ENCODE measurements at places on chromosomes 5 and 9.

- DNase-seq, result no peak
These were observed 48.9 kb upstream of the TDRD7 start for GRCh38 chr9:97362777-97363545.

- DNase-seq, result no peak
These were observed 28.0 kb upstream of the SYK start for GRCh38 chr9:90773617-90774016.

GRCh38 chr5:83924891-83925290 lies 204.2 kb upstream of the HAPLN1 start:
- no peak for DNase-seq

GRCh38 chr5:56169281-56169680 lies 63.8 kb downstream of the ANKRD55 start:
- no peak for DNase-seq

- peak; percentile 79 for DNase-seq
These were observed at the start of gene RRAGA for GRCh38 chr9:19048966-19049916. Gene RRAGA (plus strand): TSS chr9:19049427. CDS start chr9:19049660, 233 bp downstream.

GRCh38 chr5:159680095-159680494 lies 236.2 kb upstream of the ADRA1B start:
- DNase-seq, result no peak

- no peak for DNase-seq
These were observed 11.6 kb downstream of the GADD45G start for GRCh38 chr9:89616411-89616810.

DNA sequence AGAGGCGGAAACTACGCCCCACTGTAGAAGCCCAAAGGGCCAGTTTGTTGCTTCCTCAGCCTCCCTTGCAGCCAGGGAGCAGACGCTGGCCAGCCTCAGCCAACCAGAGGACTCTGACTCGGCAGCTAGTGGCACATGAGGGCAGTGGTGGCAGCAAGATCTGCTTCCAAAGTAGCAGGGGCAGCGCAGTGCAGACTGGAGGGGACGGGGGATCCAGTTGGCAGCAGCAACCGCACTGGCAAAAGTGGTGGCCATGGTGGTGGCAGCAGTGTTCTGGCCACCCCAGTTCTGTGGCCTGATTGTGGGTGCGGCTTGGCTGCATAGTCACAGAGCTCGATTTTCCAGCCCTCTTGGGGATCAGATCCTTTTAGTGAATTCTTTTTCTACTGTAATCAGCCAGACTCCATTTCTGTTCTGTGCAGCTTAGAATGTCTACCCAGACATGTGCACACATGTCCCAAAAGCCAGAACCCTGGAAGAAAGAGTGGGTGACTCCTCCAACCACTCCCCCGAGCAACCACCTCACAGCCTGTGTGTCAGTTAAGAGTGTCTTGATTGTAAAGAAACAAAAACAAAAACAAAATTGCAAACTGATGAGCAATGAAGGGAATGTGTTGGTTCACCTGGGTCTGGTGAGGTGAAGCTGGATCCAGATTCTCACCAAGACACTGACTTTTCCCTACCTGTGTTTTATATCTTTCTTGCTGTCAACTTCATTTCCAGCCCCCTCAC lies 11.0 kb upstream of the ZBTB43 start:
- DNase-seq, result no peak

- DNase-seq, result no peak
These were observed 466.7 kb downstream of the NFIB start for GRCh38 chr9:13847270-13847669.

- DNase-seq, result no peak
These were observed 447.9 kb downstream of the SPATA31D1 start for GRCh38 chr9:82436475-82436874.

- DNase-seq, result no peak
These were observed 545.6 kb downstream of the CAAP1 start for GRCh38 chr9:26346942-26347477.

DNA sequence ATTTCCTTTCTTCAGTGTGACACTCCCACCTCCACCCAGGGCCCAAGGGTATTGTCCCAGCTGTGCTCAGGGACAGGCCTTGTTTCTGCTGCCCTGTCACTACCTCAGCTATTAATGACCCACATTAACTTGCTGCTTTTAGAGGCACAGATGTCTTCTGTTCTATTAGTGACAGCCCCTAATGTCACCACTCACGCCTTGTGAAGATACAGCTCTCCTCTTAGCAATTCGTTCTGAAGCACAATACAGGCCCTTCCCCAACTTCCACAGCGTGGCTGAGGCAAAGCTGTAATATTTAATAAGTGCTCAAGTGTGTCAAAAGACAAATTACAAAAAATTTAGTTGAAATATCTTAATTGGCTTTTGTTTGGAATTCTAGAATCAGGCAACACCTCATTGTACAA lies 44.7 kb upstream of the HMGCS1 start:
- no peak for DNase-seq

GRCh38 chr9:21782205-21782604 lies 20.2 kb upstream of the MTAP start:
- no peak for DNase-seq

DNA sequence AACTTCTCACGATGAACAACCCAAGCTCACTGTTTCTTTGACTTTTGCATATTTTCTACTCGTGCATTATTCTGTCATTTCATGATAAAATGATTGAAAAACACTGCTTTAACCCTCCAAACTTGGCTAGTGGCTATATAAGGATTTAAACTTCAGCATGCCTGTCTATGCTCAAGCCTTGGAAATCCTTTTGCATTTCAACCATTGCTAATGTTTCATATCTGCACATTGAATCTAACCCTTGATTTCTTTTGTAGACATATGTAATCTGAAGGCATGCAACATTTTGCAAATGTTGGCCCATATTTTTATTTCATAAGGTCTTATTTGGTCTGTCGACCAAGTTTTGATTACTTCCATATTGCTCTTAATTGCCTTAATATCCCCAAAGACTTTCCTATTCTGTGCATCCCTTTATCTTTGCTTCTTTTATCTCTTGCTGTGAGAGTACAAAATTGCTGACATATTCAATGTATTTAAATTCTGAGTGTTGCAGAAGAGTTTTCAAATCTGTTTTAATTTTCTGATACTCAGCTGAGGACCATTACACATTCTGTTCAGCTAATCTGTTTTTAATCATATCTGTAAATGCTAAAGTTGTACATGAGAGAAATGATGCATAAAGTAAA lies 403.7 kb upstream of the ZNF608 start:
- DNase-seq, result no peak

- DNase-seq, result no peak
These were observed 149.5 kb upstream of the PTCH1 start for GRCh38 chr9:95666096-95666784.

- DNase-seq, result no peak
These were observed 24.7 kb downstream of the KLF9 start for GRCh38 chr9:70389621-70390266.

- DNase-seq, result no peak
These were observed at the start of gene PCDHB6 for GRCh38 chr5:141149812-141150211. Gene PCDHB6 (plus strand): TSS chr5:141150057. CDS start chr5:141150258, 201 bp downstream.

DNA sequence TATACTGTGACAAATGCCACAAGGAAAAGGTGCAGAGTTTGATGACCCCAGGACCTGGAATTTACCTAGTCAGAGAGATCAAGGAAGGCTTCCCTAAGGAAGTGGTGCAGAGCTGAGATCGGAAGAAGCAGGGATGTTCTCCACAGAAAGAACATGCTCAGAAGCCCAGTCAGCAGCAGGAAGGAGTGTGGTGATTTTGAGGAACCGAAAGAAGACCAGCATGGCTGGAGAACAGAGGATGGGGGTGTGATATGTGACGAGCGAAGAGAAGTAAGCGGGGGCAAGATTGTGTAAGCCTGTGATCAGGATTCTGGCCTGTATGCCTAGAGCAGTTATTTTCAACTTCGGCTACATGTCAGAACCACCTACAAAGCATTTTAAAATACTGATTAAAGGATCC lies 18.7 kb upstream of the PIK3R1 start:
- no peak for DNase-seq

DNA sequence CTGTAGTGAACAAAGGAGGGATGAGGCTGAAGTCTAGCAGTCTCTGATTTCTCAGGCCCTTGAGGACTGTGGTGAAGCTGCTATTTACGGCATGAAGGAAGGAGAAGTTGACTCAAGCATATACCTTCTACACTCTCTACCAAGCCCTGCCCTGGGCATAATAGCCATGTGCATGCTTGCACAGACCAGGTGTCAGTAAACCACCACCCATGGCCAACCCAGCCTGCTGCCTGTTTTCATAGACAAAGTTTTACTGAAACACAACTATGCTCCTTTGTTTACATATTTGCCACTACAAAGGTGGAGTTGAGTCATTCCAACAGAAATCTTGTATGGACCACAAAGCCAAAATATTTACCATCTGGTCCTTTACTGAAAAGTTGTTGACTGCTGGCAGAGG lies 126.9 kb downstream of the PAPPA start:
- DNase-seq, result no peak

DNA sequence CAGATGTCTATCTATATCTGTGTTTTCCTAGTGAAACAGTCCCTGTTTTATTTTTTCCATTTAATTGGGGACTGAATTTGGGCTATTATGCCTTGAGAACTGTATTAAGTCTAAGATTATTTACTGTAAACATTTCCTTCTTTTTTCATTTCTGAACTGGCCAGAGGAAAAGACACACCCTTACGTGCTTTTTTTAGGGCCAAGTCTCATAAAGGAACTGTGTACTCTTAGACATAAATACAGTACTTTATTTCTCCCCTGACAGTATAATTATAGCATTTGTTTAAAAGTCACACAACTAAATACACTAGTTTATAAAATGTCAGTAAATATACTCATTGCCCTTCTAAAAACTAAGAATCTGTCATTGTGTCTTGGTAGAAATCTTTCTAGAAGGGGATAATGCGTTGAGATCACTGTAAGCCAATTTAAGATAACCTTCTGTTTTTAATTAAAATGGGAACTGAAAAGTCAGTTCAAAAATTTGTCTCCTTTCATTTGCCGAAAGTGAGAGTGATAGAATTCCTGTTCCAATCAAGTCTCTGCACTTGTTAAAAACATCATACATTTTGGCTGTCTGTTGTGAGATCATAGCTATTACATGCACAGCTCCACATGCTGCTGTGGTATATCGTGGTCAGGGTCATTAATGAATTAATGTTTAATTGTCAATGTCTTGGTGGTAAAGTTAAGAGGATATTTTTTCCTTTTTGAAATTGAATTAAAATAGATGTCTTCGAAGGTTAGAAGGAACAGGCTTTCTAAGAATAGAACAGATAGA lies 132.1 kb downstream of the FOCAD start:
- no peak for DNase-seq

DNA sequence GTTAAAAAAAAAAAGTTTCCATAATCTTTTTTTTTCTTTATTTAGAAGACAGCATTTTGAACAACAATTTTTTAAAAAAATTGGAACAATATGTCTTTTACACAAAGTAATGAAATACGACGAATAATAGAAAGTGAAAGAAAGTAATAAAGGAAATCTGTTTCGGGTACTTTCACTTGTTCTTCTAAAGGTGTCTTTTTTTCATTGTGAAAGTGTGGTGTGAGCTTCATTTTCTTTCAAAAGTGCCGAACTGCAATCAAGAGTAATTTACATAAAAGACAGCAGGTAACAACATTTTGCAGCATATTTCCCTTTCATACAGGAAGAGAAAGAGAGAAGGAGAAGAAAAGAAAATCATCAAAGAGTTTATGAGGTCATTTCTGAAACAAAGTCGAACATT lies 159.7 kb upstream of the CDH12 start:
- DNase-seq, result no peak
